ENCODE measurements at places on chromosomes 1 and 21.

DNA sequence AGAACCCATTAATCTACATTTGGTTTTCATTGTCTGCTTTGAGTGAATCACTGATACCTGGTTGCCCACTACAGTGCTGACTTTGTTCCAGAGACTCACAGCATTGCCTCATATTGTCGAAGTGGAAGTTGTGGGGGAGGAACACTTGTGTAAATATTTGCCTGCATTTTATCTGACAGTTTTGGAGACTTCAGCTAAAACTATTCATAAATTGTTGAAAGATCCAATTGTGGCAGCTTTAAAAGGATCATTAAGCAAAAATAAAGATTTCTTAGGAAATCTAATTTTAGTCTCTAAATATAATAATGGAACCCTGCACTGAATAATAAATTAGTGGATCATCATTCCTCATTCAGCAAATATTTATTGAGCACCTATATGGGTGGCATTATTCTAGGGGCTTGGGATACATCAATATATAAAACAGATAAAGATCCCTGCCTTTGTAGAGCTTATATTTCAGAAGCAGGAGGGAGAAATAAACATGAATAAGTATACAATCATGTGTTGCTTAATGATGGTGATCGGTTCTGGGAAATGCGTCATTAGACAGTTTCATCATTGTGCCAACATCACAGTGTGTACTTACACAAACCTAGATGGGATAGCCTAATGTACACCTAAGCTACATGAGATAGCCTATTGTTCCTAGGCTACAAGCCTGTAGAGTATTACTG, 73.5 kb downstream of the OSBPL9 start:
- no peak for DNase-seq

- DNase-seq, result no peak
These were observed 115.7 kb downstream of the SLC5A9 start for GRCh38 chr1:48338257-48338656.

DNA sequence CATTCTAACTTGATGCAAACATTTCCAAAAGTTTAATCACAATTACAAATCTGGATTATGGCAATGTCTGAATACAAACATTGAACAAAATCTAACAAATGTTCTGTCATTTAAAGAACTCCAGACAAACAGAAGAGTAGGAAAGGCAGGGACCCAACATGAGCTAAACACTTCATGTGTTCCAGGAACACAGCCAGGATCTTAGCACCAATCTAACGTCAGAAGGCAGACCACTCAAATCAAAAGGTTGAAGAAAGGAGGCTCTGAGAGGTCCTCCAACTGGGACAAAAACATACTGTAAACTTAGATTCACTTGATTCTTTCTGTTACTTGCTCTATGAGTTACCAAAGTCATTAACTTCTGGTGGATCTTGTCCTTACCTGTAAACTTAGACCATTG, 374.0 kb downstream of the NEGR1 start:
- DNase-seq, result no peak

GRCh38 chr1:24202987-24203386, 15.9 kb upstream of the IFNLR1 start:
- no peak for DNase-seq

- no peak for DNase-seq
These were observed 385.6 kb downstream of the PTPRU start for GRCh38 chr1:29621826-29622435.

- no peak for DNase-seq
These were observed 102.0 kb upstream of the TRABD2B start for GRCh38 chr1:48099072-48099773.

GRCh38 chr1:204623894-204624361, 61.6 kb downstream of the LRRN2 start:
- no peak for DNase-seq

- no peak for DNase-seq
These were observed 20.0 kb downstream of the RRP1 start for GRCh38 chr21:43809346-43809799.

- DNase-seq, result peak; percentile 81
These were observed 86.0 kb downstream of the MATN1 start for GRCh38 chr1:30637183-30637980.

GRCh38 chr1:202361701-202362100, 13.2 kb downstream of the PPP1R12B start:
- no peak for DNase-seq

DNA sequence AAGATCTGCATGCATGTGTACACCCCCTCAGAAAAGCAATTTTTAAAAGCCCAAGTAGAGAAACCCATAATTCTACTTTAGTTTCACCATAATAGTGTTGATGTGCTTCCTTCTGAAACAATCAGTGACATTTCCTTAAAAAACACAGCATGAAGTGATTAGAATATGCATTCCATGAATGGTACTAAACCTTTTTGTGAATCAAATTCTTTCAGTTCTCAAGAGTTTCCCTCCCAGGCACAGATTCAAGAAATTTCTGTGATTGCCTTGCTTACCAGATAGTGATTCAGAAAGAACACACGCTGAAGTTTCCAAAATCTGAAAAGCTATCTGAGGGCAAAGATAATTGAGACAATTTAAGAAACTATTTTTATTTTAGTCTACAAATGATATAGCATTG, 136.4 kb upstream of the ADGRL2 start:
- DNase-seq, result no peak

DNA sequence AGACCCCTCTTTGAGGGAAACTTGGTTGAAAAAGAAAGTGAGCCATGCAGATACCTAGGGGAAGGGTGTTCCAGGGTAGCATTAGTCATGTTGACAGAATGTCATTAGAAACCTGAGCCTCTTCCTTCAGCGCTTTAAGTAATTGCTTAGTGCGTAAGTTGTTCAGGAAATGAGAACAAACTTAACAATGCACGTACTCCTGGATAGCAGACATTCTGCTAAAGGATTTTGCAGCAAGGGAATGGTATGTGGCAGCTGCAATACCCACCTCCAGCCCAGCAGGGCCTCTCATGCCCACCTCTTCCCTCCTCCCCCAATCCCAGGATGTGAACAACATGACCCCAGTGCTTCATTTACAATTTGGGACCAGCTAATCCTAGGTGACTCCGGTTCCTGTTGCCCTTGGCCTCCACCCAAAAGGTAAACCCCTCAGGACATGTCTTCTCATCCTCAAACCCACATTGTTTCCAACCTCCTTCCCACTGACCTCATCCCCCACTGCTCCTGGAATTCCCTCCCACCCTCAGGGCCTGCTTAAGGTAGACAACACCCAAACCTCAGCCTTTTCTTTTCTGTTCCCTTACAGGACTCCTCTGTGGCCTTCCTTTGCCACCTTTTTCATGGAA, 98.0 kb upstream of the BCAR3 start:
- no peak for DNase-seq

GRCh38 chr1:47367651-47368050, 34.1 kb downstream of the CMPK1 start:
- DNase-seq, result no peak

GRCh38 chr1:30775433-30775975, 17.9 kb upstream of the LAPTM5 start:
- DNase-seq, result no peak
